ENCODE measurements at places on chromosomes 13 and 19.
A peak's percentile ranks its signal among the peaks of the same experiment; 100 is the strongest.

- no peak for DNase-seq
These were observed 90.6 kb downstream of the KL start for GRCh38 chr13:33106656-33107360.

DNA sequence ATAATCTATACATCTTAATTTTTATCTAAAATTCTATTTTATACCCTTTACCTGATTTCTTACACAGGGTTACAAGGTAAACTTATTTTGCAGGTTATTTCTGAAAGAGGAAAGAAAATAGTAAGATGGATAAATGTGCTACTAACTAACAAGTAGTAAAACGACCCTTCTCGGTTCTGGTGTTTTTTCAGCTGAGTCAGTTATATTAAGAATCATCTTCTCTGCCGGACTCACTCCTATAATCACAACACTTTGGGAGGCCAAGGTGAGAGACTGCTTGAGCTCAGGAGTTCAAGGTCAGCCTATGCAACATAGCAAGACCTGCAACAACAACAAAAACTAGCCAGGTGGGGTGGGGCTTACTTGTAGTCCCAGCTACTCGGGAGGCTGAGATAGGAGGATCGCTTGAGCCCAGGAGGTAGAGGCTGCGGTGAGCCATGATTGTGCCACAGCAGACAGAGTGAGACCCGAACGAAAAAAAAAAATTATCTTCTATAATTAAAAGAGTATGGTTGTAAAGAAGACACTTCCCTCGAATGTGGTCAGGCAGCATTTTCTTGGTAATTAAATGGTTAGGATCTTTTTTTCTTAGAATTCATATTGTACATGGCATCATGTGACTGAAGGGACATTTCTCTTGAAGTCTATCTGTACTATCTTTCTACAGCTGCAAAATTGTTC lies 27.9 kb upstream of the RCBTB2 start:
- DNase-seq: no peak

- no peak for DNase-seq
These were observed 149.3 kb downstream of the RGCC start for GRCh38 chr13:41606646-41607045.

- DNase-seq: no peak
These were observed 85.2 kb downstream of the ATP11A start for GRCh38 chr13:112774829-112775565.

DNA sequence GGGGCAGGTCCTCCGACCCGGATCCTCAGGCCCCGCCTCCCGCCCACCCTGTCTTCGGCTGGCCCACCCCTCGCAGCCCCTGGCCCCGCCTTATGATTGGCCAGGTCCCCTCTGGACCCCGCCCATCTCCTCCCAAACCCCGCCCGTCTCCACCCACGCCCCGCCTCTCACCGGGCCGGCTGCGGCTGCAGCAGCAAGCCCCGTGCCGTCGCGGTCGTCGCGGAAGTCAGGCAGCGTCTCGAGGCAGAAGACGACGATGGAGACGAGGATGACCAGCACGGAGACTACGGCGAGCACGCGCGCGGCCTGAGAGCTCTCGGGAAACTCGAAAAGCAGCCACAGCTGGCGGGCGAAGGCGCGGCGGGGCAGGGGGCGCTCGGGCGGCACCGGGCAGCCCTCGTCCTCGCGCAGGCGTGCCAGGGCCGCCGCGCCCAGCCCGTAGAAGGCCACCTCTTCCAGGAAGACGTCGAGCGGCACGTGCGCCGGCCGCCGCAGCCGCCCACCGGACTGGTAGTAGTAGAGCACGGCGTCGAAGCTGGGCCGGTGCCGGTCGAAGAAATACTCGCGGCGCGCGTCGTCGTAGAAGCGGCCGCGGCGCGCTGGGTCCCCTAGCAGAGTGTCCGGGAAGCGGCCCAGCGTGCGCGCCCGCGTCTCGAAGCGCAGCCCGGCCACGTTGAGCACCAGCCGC lies 495 bp downstream of the KCNA7 start:
- DNase-seq: no peak

DNA sequence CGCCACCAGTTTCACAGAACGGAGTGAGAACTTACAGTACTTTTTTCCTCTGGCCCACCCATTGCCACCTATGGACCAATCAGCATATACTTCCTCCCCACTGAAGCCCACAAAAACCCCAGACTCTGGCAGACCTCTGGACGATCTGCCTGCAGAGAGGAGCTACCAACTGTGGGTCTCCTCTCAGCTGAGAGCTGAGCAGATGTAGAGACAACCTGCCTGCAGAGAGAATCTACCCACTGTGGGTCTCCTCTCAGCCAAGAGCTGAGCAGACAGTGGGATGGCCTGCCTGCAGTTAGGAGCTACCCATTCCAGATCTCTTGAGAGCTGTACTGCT lies 69.7 kb downstream of the PIBF1 start:
- no peak for DNase-seq

GRCh38 chr19:32309711-32310390 lies 35.6 kb upstream of the ZNF507 start:
- no peak for DNase-seq

DNA sequence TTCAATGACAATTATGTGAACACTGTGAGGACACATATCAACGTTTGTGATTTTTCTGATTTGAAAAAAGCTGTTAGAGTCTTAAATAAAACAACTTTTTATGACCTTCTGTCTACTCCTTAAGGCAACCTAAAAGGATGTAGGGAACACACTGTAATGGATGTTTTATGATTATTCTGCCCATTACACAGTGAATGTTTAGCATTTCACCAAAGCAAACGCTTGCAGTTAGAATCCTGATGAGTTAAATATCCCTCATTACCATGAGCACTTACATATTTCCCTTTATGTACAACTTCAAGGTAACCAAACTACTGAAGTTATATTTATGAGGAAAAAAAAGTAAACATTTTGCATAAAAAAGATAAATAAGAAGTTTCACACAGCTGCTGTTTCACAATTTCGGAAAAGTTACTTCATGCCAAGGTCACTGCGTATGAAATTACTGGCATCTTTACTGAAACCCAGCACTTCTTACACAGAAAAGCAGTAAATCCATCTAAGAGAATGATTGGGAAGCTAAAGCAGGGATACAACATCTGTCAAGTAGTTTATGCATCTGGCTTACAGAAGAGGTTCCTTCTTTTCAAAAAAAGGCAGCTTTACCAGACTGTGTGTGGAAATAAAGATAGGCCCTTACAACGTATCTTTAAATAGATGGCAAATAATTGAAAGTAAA lies 733.7 kb upstream of the ATXN8OS start:
- DNase-seq: no peak

DNA sequence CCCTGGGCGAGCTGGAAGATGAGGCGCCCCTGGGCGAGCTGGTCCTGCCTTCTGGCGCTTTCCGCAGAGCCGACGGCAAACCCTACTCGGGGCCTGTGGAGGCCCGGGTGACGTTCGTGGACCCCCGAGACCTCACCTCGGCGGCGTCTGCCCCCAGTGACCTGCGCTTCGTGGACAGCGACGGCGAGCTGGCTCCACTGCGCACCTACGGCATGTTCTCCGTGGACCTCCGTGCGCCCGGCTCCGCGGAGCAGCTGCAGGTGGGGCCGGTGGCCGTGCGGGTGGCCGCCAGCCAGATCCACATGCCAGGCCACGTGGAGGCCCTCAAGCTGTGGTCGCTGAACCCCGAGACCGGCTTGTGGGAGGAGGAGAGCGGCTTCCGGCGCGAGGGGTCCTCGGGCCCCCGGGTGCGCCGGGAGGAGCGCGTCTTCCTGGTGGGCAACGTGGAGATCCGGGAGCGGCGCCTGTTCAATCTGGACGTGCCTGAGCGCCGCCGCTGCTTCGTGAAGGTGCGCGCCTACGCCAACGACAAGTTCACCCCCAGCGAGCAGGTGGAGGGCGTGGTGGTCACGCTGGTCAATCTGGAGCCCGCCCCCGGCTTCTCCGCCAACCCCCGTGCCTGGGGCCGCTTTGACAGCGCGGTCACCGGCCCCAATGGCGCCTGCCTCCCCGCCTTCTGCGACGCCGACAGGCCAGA lies 6.3 kb downstream of the CILP2 start:
- no peak for DNase-seq

DNA sequence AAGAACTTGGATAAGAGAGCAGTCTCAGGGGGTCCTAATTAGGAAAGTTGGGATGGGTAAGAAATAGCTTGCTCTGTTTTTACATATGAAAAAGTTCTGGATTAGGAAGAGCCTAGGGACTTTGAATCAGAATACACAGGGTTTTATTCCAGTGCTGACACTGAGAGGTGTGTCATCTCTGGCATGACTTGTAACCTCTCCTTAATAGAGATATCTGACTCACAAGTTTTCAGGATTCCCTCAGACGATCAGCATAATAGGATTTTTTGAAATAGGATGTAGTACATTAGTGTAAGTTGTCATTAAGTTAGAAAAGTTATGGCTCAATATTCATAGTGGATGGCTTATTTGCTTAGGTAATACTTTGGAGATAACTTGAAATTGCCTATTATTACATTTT lies 555.2 kb upstream of the MIR17HG start:
- DNase-seq: no peak

GRCh38 chr19:55097864-55098715 lies 19.3 kb downstream of the PPP1R12C start:
- DNase-seq: no peak

GRCh38 chr13:81568824-81569223 lies 1227.9 kb upstream of the SPRY2 start:
- no peak for DNase-seq

- no peak for DNase-seq
These were observed 897 bp downstream of the GPR4 start for GRCh38 chr19:45601115-45601514.

DNA sequence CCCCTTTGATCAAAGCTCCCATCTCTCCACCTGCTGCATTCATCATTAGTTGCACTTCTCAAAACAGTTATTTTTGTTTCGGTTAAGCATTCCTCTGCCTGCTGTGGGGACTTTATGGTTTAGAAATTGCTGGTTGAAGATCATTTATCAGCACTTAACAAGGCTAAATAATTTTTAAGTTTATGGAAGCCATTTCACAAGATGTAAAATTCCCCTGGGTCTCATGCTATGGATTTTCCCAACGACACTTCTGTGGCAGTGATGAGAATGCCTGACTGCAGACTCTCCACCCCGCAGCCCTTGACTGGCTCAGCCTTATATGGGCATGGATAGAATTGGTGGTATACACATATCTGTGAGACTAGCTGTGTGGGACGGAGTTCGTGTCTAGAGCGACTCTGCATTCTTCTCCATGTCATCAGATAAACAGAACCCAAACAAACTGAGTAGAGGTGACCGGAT lies 52.8 kb downstream of the COL4A2 start:
- no peak for DNase-seq

DNA sequence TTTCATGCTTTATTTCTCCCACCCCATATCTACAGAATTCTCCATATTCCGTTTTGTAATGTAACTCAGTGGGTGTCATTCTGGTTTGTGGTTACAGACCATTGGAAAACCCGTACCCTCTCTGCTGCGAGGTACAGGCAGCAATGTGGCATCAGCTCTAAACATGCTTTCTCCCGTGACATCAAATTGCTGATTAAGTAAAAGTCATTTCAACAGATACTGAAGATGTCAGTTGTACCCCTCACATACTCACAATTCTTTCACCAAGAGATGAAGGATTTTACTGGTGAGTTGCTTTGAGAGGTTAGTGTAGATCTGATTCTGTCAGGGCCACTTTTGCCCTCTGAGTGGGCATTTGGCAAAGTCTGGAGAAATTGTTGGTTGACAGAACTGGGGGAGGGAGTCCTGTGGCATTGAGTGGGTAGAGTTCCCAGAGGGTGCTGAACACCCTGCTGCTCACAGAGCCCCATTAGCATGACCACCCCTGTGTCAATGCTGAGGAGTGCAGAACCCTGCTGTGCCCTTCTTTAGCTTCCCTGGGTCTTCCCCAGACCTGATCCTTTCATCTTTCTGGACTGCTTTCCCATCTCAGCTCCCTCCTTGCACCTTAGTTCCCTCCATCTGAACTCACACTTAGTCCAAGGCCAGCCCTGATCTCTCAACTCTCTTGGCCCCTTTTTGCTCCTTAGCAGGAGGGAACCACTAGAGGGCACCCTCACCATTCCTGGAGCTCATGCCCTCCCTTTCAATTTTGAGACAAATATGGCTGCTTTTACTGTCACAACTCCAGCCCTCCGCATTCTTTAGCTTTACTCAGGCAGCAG lies 39.9 kb upstream of the CEACAM8 start:
- DNase-seq: peak; percentile 28

DNA sequence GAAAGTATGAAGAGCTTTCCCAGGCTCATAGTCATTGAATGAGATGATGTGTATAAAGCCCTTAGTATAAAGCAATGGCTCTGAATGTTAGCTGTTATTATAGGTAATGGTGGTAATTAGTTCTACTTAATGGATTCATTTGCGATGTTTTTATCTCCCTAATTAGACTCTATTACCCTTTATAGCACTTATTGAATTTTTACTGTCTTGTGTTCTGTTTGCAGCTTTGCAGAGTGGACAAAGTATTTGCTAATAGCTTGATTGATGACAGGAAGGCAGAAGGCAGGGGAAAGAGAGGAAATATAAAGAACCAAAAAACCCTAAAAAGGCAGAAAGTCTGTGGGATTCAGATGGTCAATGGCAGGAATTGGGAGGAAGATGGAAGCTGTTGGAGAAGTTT lies 524.4 kb upstream of the SPRY2 start:
- no peak for DNase-seq

DNA sequence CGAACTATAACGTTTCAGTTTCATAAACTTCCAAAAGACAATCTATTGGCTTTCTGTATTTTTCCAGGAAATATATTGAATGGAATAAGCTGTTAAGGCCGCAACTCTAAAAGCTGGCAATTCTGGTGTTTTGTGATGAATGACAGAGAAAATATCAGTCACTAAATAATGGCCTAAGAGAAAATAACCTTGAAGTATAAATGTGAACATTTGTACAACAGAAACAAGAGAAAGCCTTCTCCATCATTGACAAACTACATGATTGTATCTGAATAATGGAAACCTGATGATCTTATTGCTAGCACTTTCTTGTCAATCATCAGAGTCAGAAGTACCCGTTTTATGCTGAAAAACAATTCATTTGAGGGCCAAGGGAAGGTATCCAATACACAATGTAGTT lies 134.3 kb downstream of the TRPC4 start:
- no peak for DNase-seq

GRCh38 chr13:50126993-50127725 lies 111.9 kb downstream of the KCNRG start:
- DNase-seq: no peak

DNA sequence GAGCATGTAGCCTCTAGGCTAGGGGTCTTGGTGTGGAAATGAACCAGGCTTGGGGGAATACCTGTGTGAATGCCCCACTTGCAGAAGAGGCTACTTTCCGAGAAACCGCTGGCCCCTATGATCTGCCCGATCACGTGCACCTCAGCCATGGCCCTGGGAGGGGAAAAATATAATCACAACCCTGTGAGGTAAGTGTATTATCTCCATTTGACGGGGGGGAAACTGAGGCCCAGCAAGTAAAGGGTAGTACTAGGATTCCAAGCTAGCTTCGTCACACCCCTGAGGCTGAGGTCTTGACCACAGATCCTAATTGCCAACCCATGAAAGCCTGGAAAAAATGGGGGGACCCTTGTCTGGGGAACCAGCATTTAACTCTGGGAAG lies 587 bp downstream of the B9D2 start:
- DNase-seq: no peak

GRCh38 chr13:27772651-27773425 lies 19.4 kb upstream of the GSX1 start:
- DNase-seq: no peak

GRCh38 chr19:10011974-10012373 lies 1.3 kb upstream of the RDH8 start:
- no peak for DNase-seq
